ENCODE measurements at places on chromosomes 13 and 19.

DNA sequence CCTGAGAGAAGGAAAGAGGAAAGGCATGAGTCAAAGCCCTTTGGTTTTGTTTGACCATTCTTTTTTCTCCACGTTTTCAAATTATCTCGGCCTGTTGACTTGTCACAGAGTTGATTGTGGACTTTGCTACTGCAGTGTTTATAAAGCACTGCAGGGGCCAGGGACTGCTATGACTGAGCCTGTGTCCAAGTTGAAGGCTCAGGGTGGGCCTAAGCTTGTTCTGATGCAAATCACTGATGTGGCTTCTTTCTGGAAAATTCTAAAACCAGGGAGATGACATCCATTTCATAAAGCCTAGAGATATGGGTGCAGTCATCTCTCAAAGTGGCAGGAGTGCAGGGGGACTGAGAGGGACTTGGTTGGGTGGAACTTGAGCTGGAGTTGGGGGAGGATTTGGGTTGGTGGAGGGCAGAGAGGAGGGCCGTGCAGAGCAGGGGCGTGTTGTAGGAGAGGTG lies 1.2 kb upstream of the CXCL17 start:
- DNase-seq, result peak; percentile 22

DNA sequence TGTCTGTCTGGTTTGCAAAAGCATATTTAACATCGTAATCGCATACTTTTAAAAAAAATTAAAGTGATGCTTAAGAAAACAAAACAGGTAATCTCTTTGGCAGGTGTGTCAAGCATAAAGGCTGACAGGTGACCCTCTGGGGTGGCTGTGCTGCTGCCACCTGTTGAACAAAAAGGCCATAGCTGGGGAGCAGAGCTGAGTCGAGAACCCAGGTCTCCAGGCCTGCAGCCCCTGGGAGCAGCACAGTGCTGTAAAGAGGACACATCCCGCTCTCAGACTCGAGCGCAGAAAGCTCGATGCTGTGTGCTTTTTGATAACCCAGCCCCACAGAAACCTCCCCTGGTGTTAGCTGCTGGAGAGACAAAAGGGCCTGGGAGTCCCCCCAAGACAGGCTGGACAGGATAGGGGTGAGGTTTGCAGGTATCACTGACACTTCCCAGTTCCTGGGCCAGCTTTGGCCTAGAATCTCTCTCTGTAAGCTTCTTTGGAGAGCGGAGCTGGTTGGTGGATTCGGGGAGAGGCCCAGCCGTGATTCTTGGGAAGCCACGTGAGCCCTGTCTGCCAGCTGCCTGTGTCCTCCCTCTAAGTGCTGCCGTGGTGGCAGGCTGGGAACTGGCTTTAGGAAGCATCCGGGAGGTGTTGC lies 66.9 kb downstream of the C13orf42 start:
- DNase-seq, result peak; percentile 44

GRCh38 chr19:33639035-33639681 lies 17.4 kb downstream of the CHST8 start:
- DNase-seq, result peak; percentile 65

GRCh38 chr19:50242581-50242980 lies 39.2 kb downstream of the MYH14 start:
- DNase-seq, result no peak

DNA sequence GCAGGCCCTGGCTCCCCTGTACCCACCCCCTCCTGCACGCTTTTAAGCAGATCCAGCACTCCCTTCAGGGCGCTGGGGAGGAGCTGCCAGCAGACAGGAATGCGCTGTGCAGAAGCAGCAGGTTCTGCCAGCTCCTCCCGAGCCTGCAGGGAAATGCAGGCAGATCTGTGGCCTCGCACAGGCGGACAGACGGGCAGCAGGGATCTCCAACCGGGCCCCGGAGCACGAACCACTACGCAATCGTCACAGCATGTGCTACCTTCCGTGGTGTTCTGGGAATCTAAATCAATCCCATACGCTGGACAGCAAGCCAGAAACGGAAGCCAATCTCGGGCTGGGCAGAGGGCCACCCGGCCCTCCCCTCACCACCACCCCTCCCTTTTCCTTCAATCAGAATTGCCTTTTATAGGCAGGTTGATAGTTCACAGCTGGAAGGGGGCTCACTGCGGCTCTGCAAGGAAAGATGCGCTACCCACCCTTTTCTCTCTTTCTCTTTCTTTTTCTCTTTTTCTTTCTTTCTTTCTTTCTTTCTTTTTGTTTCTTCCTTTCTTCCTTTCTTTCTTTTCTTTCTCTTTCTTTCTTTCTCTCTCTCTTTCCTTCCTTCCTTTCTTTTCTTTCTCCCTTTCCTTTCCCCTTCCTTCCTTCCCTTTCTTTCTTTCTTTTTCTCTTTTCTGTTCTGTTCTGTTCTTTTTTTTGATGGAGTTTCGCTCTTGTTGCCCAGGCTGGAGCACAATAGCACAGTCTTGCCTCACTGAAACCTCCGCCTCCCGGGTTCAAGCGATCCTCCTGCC lies 99.9 kb downstream of the GNG7 start:
- DNase-seq, result peak; percentile 16

- DNase-seq, result no peak
Observed at GRCh38 chr19:15109768-15110417, 2.7 kb downstream of the SYDE1 start.

- no peak for DNase-seq
Observed at GRCh38 chr19:51458899-51459505, 748 bp upstream of the SIGLEC8 start.

DNA sequence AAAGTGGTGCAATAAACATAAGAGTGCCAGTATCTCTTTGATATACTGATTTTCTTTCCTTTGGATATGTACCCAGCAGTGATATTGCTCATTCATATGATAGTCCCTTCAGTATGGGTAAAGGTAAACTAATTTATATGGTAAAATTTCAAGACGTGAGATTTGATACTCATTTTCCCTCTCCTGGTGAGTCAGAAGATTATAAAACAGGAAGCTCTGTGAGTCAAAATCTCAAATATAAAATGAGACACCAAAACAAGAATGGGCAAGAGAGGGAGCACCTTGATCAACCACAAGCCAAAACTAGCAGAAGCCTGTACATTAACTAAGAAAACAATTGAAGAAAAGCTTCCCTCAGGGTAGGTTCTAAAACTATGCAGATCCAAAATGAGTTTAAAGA lies 216.3 kb downstream of the SLITRK6 start:
- DNase-seq, result no peak

DNA sequence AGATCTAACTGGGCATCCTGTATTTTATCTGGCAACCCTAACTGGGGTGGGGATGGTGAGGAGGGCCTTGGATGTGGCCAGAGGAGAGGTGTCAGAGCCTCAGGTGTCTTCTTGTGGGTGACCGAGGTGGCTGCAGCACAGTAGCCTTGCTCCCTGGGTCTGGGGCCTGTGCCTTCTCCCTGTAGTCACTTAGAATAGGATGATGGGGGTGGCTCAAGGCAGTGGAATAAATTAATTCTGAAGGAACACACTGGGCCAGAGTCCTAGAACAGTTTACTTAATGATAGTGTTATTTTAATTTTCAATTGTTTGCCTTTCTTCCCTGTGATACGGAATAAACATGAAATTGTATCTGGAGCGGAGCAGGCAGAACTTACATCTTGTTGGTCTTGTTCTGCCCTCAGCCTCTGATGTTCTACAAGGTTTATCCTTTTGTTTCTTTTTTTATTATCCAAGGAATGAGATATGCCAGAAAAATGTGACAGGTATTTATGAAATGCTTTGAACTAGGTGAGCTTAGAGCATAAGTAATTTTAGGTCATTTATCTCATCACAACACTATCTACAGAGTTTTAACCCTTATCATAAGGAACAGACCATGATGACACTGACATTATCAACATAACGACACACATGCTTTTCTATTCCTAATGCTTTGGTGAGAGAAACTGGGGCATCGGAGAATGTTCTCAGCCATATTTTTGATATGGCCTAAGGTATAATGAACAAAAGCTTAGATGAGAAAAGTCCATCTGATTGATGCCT lies 51.4 kb downstream of the LRCH1 start:
- no peak for DNase-seq

DNA sequence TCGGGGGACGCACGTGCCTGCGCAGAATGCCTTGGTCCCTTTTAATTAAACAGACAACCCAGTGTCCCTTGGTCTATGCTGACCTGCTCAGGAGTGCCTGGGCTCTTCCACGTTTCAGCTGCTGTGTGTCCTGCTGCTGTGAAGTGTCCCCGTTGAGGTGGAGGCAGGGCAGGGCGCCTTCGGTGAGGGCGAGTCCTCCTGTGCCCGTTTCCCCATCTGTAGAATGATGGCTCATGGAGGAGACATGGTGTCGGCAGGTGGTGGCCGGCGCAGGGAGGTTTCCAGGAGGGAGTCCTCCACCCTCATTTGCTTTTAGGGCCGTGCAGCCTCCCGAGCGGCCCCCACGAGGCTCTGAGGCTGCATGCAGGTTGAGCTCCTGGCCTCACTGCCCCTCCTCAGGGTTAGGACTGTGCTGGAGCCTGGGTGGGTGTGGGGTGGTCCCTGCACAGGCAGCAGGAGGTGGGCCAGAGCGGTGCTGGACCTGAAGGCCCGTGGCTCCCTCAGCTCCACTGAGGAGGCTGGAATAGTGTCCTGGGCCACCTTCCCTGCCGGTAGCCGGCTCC lies 8.8 kb downstream of the STK11 start:
- no peak for DNase-seq

GRCh38 chr13:84445776-84446175 lies 563.5 kb upstream of the SLITRK1 start:
- DNase-seq, result no peak

DNA sequence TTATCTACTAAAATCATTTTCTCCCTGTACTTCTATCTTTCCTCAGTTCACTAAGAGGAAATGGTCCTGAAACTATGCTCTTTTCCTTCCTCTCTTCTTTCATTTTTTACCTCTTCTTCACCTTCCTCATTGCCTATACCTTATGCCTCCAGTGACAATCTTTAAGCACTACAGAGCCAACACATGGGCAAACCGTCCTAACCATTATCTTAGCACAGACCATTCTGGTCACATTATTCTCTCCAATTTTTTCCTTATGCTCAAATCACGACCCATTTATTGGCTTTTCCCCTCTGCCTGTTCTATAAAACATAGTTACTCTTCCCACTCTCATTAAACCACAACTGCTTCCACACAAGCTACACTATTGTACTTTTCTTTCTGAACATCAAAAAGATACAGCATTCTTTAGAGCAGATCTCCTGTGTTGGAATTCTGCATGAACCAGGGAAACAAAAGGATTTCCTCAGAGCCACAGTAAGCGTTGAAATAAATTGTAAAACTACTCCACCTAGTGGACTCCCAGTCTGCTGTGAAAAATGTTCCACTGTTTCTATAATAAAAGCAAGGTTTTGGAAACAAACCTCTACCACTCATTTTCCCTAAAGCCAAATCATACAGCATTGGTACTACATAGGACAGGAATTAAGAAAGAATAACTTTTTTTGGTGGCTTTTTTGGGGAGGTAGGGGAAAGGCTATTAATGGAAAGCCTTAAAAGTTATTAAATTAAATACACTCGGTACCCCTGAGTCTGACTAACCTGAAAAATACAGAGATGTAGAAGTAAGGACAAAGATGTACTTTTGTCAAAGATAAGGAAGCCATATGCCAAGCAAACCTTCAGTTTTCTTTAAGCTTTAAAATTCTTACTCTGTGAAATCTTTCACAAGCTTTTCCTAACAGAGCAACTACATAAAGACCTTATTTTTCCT lies 19.5 kb downstream of the NUFIP1 start:
- DNase-seq, result peak; percentile 59

Measured in NCI-H2081 (cell line).